ENCODE measurements at places on chromosomes 1 and 21.

DNA sequence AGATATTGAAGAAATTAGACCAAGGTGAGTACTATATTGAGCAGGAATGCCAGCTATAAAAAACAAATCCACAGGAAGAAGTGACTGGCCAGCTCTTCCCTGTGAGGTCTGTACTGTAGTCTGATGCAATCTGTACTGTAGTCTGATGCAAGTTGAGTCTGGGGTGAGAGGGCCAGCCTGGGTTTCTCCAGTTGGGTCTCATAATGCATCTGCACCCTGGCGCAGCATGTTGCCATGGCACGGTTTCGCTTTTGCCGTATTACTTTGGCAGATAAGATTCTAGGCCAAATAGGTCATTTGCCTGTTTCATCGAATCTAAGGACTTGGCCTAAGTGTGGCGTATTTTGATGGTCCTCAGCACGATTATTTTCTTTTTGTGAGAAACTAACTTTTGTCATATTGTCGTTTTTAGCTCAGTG is 24.4 kb upstream of the PGD start:
- DNase-seq, result no peak

DNA sequence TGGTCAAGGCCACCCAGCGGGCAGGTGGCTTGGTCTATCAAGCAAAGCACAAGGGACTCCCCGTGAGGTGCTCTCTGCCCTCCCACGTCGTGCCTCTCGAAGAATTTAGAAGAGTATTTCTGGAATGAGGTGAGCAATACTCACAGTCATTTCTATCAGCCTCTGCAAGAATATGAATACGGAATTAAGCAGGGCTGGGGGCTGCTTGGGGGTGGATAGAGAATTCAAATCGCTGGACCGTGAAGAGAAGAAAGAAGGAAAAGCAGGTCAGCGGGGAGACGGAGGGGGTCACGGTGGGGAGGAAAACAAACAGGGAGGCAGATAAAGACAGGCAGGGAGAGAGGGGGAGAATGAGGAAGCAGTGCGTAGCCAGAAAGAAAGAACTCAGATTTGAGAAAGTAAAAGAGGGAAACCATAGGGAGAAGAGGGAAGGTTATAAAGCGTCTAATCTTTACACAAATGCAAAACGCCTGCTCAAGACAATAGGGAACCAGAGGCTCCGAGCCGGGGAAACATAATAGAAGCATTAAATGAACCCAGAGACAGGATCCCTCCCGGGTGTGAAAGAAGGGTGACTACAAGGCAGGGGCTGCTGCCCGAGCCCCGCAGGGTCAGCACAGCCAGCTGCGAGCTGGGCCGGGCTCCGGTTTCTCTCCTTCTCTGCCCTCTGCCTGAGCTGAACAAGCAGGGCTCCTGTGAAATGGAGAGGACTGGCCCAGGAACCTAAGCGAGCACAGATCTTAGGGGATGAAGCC is 2.1 kb upstream of the EDN2 start:
- DNase-seq, result no peak

- DNase-seq, result no peak
Measured at GRCh38 chr1:26280333-26281042, 602 bp downstream of the SH3BGRL3 start.

DNA sequence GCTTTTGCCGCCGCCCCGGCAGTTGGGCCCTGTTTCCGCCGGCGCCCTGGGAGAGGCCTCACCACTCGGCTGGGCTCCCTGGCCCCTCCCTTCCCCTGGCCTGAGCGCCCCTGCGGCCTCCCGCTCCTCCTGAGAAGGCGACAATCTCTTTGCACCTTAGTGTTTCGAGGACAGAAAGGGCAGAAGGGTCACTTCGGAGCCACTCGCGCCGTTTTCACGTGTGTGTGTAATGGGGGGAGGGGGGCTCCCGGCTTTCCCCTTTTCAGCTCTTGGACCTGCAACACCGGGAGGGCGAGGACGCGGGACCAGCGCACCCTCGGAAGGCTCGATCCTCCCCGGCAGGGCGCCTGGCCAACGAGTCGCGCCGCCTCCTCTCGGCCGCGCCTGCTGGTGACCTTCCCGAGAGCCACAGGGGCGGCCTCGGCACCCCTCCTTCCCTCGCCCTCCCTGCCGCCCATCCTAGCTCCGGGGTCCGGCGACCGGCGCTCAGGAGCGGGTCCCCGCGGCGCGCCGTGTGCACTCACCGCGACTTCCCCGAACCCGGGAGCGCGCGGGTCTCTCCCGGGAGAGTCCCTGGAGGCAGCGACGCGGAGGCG is 432 bp upstream of the SIM2 start:
- DNase-seq, result no peak

DNA sequence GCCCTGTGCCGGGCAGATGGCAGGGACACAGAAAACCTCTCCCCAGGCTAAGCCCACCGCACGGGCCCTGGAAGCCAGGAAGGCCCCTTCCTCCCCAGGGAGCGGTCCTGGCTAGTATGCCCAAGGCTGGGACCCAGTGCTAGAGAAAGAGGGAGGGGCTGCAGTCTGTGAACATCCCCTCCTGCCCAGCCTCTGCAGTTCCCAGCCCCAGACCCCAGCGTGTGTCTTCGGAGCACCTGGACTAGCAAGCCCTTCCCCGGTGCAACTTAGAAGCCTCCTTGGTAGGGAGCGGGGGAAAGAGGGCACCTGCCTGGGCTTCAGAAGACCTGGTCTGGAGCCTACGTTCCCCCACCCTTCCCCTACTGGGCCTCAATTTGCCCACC is 2.1 kb downstream of the PLEKHG5 start:
- no peak for DNase-seq

DNA sequence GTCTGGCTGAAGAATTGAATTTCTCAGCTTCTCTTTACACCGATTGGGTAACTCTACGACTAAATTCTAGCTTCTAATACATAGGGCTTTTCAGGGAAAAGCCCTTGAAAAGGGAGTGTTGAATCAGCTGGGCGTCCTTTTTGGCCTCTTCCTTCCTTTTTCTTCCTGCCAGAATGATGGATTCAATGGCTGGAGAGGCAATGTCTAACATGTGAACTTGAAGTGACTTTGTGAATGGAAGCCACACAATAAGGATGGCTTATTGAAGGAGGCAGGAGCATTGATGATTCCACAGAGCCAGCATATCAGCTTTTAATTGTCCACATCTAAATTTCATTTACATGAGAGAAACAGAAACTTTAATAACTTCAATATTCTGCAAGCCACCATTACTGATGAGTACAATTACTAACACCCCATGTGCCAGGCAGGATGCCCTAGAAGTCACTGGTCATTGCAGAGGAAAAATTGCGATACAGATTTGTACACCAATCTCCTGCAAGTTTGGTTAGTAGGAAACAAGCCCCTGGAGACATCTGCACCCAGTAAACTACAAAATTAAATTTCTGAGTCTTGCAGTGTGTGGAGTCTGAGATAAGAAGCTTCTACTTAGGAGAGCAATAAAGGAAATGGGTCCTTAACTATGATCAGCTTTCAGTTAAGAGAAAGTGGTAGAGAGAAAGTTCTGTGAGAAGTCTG is 56.1 kb downstream of the STYXL2 start:
- DNase-seq, result no peak

- DNase-seq, result no peak
Measured at GRCh38 chr1:62386351-62387121, 50.3 kb upstream of the USP1 start.

DNA sequence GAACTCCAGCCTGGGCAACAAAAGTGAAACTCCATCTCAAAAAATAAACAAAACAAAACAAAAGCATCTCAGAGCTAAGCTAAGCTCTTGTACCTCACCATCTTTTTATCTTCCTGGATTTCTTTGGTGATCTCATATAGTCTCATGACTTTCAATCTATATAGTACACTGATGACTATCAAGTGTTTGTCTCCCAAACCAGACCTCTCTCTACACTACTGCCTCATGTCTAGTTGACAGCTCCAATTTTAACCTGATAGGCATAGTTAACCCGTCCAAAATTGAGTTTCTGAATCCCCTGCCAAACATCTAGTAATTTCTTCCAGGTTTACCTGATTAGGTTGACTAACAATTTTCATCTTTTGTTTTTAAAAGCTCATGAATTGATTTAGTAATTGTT is 151.7 kb downstream of the COP1 start:
- no peak for DNase-seq

- DNase-seq, result no peak
Measured at GRCh38 chr1:182380199-182380598, 11.4 kb downstream of the GLUL start.

DNA sequence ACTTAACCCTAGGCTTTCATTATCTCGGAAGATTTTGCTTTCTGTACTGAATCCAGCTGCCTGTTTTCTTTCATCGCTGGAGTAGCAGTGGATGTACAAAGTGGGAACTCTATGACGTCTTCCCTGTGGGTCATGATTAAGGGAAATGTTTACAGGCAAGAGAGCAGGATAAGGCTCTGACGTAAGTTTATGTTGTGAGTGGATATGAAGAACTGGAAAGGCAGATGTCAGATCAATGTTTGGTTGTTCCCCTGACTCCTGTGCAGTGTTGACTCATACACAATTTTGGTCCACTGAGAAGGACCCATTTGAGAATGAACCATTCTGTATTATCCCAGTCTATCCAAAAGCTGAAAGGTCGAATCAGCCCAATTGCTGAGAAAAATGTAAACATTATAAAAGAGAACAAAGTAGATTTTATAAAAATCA is 292.4 kb downstream of the GRIK1 start:
- peak; percentile 75 for DNase-seq

GRCh38 chr1:219442611-219443061 is 170.3 kb downstream of the ZC3H11B start:
- peak; percentile 18 for DNase-seq

GRCh38 chr1:78005755-78006154 is 1.0 kb downstream of the DNAJB4 start:
- peak; percentile 89 for DNase-seq

GRCh38 chr1:40848530-40849189 is 13.5 kb downstream of the CITED4 start:
- DNase-seq, result peak; percentile 69

DNA sequence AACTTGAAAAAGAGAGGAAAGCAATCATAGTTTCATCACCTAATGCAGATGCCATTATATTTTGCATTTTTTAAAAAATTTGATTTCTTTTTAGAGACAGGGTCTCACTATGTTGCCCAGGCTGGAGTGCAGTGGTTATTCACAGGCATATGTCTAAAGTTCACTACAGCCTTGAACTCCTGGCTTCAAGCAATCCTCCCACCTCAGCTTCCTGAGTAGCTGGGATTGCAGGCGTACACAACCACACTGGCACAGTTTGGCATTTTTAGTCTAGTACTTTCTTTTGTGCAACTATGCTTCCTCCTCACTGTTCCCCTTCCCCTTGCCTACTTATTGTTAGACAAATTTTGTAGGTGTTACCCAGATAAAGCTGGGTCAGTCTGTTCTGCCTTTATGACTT is 18.0 kb downstream of the RHOU start:
- DNase-seq, result no peak

GRCh38 chr1:31628931-31629556 is 11.6 kb downstream of the HCRTR1 start:
- DNase-seq, result no peak

GRCh38 chr21:25371841-25372425 is 235.3 kb downstream of the MRPL39 start:
- no peak for DNase-seq

DNA sequence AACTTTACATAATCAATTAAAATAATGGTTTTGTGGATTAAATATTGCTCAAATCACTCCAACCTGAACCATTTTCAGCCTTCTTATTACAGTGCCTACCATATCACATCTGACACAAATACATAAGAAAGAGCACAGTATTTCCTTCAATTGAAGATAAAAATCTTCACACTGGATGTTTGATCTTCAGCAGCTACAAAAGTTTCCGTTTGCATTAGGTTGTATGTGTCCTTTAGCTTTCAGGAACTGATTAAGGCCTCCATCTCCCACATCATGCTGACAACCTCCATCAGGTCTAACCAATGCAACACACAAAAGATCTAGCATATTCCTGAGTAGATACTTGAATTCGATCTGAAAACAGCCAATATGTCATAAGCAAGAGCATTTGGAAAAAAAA is 195.1 kb upstream of the NR5A2 start:
- no peak for DNase-seq

DNA sequence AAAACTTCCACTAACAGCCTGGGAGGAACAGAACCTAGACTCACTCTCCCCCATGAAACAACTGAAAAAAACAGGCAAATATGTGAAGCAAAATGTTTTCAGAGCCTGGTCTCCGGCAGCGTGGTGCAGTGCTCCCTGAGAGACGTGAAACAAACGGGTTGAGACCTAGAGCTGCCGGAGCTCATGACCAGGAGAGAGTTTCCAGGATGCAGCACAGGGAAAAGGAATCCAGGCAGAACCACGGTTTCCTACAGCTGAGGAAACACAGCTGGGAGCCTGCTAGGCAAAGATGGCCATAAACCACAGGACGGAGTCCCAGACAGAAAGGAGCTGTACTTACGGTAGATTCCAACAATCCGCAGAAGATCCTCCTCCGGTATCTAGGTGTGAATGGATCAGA is 20.2 kb upstream of the SLC19A1 start:
- DNase-seq, result no peak

GRCh38 chr1:86858524-86859261 is 55.2 kb downstream of the SELENOF start:
- no peak for DNase-seq

DNA sequence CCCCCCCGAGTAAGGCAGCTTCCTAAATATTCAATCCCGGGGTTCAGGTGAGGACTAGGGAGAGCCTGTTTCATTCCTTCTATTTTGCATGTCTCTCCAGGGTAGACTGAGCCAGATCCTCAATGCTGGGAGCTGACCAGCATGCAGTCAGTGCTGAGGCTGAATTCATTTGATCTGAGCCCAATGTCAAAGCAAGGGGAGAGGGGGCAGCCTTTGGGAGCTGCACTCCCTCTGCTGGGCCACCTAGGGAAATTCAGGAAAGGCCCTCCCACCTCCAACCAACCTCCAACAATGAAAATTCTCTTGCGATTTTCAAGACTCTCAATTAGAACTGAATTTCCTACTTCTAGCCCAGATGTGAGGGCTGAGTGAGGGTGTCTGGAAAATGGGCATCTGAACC is 371.2 kb downstream of the NPHP4 start:
- no peak for DNase-seq

DNA sequence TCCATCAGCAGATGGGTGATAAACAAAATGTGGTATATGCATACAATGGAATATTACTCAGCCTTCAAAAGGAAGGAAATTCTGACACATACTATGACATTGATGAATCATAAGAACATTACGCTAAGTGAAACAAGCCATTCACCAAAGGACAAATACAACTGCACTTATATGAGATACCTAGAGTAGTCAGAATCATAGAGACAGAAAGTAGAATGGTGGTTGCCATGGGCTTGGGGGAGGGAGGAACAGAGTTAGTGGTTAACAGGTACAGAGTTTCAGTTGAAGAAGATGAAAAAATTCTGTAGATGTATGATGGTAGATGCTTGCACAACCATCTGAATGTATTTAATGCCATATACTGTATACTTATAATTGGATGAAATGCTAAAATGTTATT is 39.1 kb upstream of the KCNK2 start:
- DNase-seq, result no peak

Data from dermis microvascular lymphatic vessel endothelial cell (primary cell).